Activated T-helper 2 cell treated with anti-CD3 and anti-CD28 coated beads, Interferon-gamma antibody, Interleukin-2, Interleukin-4, amounts not matched to agents 10 μg/mL and 5 μg/mL and 100 μg/mL, durations not matched to agents 14 hours and 24 hours and 36 hours (primary cell): ENCODE measurements at places on chromosomes 12 and 14.

- no peak overlapping the region for H3K4me3 ChIP-seq
- no peak for DNase-seq
- H3K27me3 ChIP-seq, result no peaks in the 10 kb centered on the region
- H3K4me1 ChIP-seq, result no peaks in the 10 kb centered on the region
- no peaks in the 10 kb centered on the region for H3K36me3 ChIP-seq
Measured at GRCh38 chr14:69328317-69328716, 68.4 kb downstream of the GALNT16 start.

GRCh38 chr12:125544960-125545359, 479.7 kb downstream of the AACS start:
- no peaks in the 10 kb centered on the region for H3K36me3 ChIP-seq
- H3K4me3 ChIP-seq, result no peak overlapping the region
- H3K27me3 ChIP-seq, result no peaks in the 10 kb centered on the region
- H3K4me1 ChIP-seq, result no peaks in the 10 kb centered on the region
- H3K27ac ChIP-seq, result no peak overlapping the region
- DNase-seq, result no peak

- peaks cover 20% of the 10 kb centered on the region for H3K4me1 ChIP-seq
- no peak overlapping the region for H3K4me3 ChIP-seq
- peaks cover 4% of the 10 kb centered on the region for H3K27me3 ChIP-seq
- H3K27ac ChIP-seq, result peak overlapping the region; percentile 44
- no peaks in the 10 kb centered on the region for H3K36me3 ChIP-seq
- DNase-seq, result no peak
Measured at GRCh38 chr14:95260537-95261361, 59.0 kb downstream of the CLMN start.

- H3K4me3 ChIP-seq, result no peak overlapping the region
- no peaks in the 10 kb centered on the region for H3K4me1 ChIP-seq
- H3K27me3 ChIP-seq, result peaks cover 34% of the 10 kb centered on the region
- H3K27ac ChIP-seq, result no peak overlapping the region
Measured at GRCh38 chr12:4392223-4392742, 12.8 kb upstream of the FGF23 start.

- no peaks in the 10 kb centered on the region for H3K27me3 ChIP-seq
- H3K36me3 ChIP-seq, result peaks cover 39% of the 10 kb centered on the region
- peak overlapping the region; percentile 97 for H3K27ac ChIP-seq
- DNase-seq, result no peak
Measured at GRCh38 chr14:61344437-61345150, 23.2 kb downstream of the PRKCH start.

- no peak overlapping the region for H3K27ac ChIP-seq
- H3K27me3 ChIP-seq, result no peaks in the 10 kb centered on the region
- no peak for DNase-seq
- no peaks in the 10 kb centered on the region for H3K36me3 ChIP-seq
- H3K4me1 ChIP-seq, result no peaks in the 10 kb centered on the region
Measured at GRCh38 chr14:80764496-80764895, 177.0 kb downstream of the CEP128 start.

DNA sequence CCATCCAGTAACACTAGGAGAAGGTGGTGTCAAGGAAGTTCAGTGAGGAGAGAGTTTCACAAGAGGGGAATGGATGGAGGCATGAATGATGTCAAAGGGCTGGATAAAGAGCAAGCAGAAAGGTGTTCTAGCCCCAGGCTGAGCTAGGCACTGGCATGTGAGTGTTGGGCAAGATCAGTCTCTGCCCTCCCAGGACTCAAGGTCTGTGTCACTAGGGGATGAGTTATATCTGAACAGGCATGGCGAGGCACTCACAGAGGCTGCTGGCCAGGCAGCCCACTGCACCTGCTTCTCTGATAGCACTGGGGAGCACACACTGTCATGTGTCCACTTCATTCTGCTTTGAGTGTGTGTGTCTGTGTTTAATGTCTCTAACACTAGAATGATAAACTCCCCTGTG, 903.8 kb downstream of the BCL11B start:
- H3K36me3 ChIP-seq, result no peaks in the 10 kb centered on the region
- no peak overlapping the region for H3K4me3 ChIP-seq
- H3K27ac ChIP-seq, result no peak overlapping the region
- peaks cover 10% of the 10 kb centered on the region for H3K4me1 ChIP-seq

DNA sequence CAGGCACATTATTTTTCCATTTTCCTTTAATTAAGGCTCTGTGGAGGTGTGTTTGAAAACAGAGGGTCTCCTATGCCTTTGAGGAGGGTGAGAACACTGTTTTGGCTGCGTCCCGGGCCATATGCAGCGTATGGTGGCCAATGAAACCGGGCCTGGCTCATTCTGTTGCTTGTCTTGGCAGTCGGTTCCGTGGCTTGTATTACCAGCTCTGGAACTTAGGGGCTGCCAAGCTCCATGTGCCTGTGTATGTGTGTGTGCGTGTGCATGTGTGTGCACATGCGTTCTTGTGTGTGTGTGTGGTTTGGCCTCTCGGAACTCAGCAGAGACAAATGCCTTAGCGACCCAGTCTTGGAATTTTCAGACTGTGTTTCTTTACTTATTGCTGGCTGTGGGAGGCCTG, 2.7 kb downstream of the JDP2 start:
- H3K27ac ChIP-seq, result no peak overlapping the region
- H3K27me3 ChIP-seq, result peaks cover 8% of the 10 kb centered on the region
- H3K4me3 ChIP-seq, result no peak overlapping the region
- peaks cover 20% of the 10 kb centered on the region for H3K4me1 ChIP-seq

GRCh38 chr14:90641615-90642243, 174.5 kb downstream of the TTC7B start:
- DNase-seq, result no peak
- H3K27me3 ChIP-seq, result peaks cover 2% of the 10 kb centered on the region
- no peak overlapping the region for H3K4me3 ChIP-seq
- no peak overlapping the region for H3K27ac ChIP-seq
- no peaks in the 10 kb centered on the region for H3K36me3 ChIP-seq

- no peak overlapping the region for H3K27ac ChIP-seq
- H3K4me1 ChIP-seq, result no peaks in the 10 kb centered on the region
- H3K36me3 ChIP-seq, result no peaks in the 10 kb centered on the region
Measured at GRCh38 chr12:63450334-63450733, 218.0 kb downstream of the DPY19L2 start.

- no peaks in the 10 kb centered on the region for H3K4me1 ChIP-seq
- H3K27ac ChIP-seq, result no peak overlapping the region
Measured at GRCh38 chr12:18690653-18691052, 47.2 kb downstream of the PLCZ1 start.

- no peak for DNase-seq
- H3K27me3 ChIP-seq, result peaks cover 3% of the 10 kb centered on the region
- H3K4me1 ChIP-seq, result no peaks in the 10 kb centered on the region
- H3K36me3 ChIP-seq, result no peaks in the 10 kb centered on the region
Measured at GRCh38 chr12:31519511-31519910, 71.4 kb downstream of the DENND5B start.

DNA sequence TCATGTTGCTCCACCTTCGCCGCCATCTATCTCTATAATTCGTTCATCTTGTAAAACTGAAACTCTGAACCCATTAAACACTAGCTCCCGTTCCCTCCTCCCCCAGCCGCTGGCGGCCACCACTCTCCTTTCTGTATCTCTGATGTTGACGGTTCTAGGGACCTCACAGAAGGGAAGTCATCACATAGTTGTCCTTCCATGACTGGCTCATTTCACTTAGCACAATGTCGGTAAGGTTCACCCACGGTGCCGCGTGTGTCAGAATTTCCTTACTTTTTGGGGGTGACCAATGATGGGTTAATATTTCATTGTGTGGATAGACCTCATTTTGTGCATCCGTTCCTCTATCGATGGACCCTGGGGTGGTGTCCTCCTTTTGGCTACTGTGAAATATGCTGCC, 2.0 kb upstream of the CACNA2D4 start:
- H3K27ac ChIP-seq, result no peak overlapping the region
- DNase-seq, result no peak
- H3K4me3 ChIP-seq, result no peak overlapping the region
- H3K36me3 ChIP-seq, result no peaks in the 10 kb centered on the region
- peaks cover 16% of the 10 kb centered on the region for H3K4me1 ChIP-seq
- peaks cover 10% of the 10 kb centered on the region for H3K27me3 ChIP-seq

- H3K27ac ChIP-seq, result no peak overlapping the region
- no peaks in the 10 kb centered on the region for H3K36me3 ChIP-seq
- no peak overlapping the region for H3K4me3 ChIP-seq
- no peak for DNase-seq
- H3K27me3 ChIP-seq, result no peaks in the 10 kb centered on the region
Measured at GRCh38 chr12:30396576-30396975, 299.1 kb downstream of the IPO8 start.

DNA sequence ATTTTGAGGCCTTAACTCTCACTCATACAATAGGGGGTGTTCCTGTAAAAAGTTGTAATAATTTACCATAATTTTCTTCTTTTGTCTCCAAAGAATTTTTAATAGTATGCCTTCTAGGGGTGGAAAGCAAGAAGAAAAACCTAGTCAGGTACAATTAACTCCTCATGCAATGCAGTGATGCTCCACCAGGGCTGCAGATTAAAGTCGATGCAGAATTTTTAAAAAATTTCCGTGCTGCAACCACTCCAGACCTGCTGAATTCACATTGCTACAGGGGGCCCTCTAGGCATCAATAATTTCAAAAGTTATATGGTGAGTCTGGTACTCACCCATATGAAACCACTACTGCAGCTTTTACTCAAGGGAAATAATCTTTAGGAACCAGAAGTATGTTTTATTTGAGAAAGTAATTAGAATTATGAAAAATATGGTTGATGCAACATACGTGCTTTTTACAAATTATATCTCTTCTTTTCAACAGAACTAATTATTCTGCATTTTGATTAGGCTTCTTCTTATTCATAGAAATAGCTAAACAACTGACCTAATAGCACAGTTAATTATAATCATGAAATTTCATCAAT, 353.2 kb downstream of the BCAT1 start:
- H3K4me1 ChIP-seq, result peaks cover under 1% of the 10 kb centered on the region
- no peak for DNase-seq
- no peaks in the 10 kb centered on the region for H3K27me3 ChIP-seq
- H3K4me3 ChIP-seq, result no peak overlapping the region

GRCh38 chr14:35368139-35368460, 36.4 kb downstream of the NFKBIA start:
- H3K27ac ChIP-seq, result peak overlapping the region; percentile 97
- no peaks in the 10 kb centered on the region for H3K27me3 ChIP-seq
- H3K36me3 ChIP-seq, result peaks cover 11% of the 10 kb centered on the region
- no peak overlapping the region for H3K4me3 ChIP-seq
- no peak for DNase-seq

GRCh38 chr12:113128802-113129663, 6.5 kb downstream of the RASAL1 start:
- H3K36me3 ChIP-seq, result no peaks in the 10 kb centered on the region
- H3K27ac ChIP-seq, result no peak overlapping the region
- no peaks in the 10 kb centered on the region for H3K27me3 ChIP-seq
- H3K4me1 ChIP-seq, result no peaks in the 10 kb centered on the region
- DNase-seq, result no peak
- H3K4me3 ChIP-seq, result no peak overlapping the region

DNA sequence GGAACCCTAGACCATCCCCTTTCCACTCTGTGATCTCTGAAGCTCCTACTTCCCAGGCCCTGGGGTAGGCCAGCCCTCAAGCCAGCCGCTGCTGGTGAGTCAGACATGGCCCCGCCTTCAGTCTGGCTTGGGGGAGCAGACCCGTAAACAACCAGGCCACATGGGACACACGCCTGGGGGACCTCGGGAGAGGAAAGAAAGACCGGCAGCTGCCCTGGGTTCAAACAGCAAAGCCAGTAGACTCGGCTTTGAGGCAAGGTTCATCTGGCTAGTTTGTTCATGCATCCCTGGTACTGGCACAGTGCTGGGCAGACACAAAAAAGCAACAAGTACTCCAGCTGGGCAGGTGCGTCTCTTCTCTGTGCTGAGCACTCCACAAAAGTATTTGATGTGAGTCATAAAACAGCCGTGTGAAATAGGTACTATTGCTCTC, 101.9 kb downstream of the SETD3 start:
- no peak overlapping the region for H3K27ac ChIP-seq
- no peak overlapping the region for H3K4me3 ChIP-seq
- no peak for DNase-seq
- H3K27me3 ChIP-seq, result peaks cover 1% of the 10 kb centered on the region

- no peaks in the 10 kb centered on the region for H3K27me3 ChIP-seq
- DNase-seq, result no peak
- no peak overlapping the region for H3K4me3 ChIP-seq
- H3K27ac ChIP-seq, result peak overlapping the region; percentile 52
- H3K36me3 ChIP-seq, result no peaks in the 10 kb centered on the region
Measured at GRCh38 chr12:82438356-82438755, 80.0 kb downstream of the METTL25 start.

GRCh38 chr12:124537525-124538193, 29.8 kb downstream of the NCOR2 start:
- H3K27ac ChIP-seq, result no peak overlapping the region
- peaks cover 8% of the 10 kb centered on the region for H3K4me1 ChIP-seq
- H3K27me3 ChIP-seq, result no peaks in the 10 kb centered on the region
- H3K4me3 ChIP-seq, result no peak overlapping the region

DNA sequence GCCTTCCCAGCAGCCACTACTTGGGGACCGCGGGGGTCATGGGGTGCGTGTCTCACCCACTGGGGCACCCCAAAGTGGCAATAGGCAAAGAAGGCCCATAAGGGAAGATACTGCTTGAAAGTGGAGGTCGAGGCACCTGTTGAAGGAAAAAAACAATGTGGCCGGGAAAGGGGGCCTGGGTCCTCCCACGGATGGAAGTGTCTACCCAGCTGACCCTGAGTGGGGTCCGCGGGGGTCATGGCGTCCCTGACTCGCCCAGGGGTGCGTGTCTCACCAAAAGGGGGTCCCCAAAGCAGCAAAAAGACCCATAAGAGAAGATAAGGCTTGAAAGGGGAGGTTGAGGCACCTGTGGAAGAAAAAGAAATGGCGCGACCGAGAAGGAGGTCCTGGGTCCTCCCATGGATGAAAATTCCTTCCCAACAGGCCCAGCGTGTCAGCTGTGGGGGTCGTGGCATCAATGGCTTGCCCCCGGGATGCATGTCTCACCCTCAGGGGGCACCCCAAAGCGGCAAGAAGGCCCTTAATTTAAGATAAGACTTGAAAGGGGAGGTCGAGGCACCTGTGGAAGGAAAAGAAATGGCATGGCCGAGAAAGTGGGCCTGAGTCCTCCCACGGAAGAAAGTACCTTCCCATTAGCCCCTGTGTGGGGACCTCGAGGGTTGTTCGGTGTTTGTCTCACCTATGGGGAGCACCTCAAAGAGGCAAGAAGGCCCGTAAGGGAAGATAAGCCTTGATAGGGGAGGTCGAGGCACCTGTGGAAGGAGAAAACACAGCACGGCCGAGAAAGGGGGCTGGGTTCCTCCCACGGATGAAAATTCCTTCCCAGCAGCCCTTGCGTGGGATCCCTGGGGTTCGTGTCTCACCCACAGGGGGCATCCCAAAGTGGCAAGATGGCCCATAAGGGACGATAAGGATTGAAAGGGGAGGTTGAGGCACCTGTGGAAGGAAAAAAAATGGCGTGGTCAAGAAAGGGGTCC, 266.0 kb downstream of the ALG10 start:
- no peak overlapping the region for H3K4me3 ChIP-seq
- H3K36me3 ChIP-seq, result no peaks in the 10 kb centered on the region
- H3K27ac ChIP-seq, result no peak overlapping the region
- DNase-seq, result no peak

DNA sequence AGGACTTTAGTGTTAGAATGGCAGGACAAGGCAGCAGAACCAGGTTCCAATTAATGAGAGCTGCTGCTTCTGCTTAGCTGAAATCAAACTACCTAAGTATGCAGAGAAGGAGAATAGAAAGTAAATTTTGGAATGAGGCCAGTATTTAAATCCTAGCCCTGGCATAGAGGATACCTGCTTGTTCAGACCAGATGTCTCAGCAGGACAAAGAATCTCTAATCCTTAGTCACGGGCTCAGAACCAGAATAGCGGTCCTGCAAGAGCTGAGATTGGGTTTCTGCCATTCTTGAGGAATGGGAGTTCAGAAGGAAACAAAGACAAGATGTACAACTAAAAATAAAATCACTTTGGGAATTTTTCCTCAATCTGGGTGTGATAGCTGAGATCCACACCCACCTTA, 550.8 kb upstream of the TMEM132C start:
- H3K27me3 ChIP-seq, result no peaks in the 10 kb centered on the region
- no peak overlapping the region for H3K27ac ChIP-seq
- H3K4me3 ChIP-seq, result no peak overlapping the region
- no peaks in the 10 kb centered on the region for H3K4me1 ChIP-seq
